Epithelial cell of umbilical artery (primary cell): ENCODE measurements at places on chromosomes 5 and 9. TPM values are rescaled to one million over a fixed set of nuclear protein-coding genes. Genes with fewer than 3 reads are reported as not detected.

Gene NTRK2
- total RNA-seq: under 0.01 and 0.30 TPM in 2 replicates

Gene ZNG1C
- total RNA-seq: 19.2 and 29.3 TPM in 2 replicates

Gene GADD45G
- total RNA-seq: 0.61 and 0.65 TPM in 2 replicates

Gene PPP2R2B
- under 0.01 and 0.15 TPM in 2 replicates for total RNA-seq

Gene FOXD4L6
- 0.15 TPM in 1 of 2 replicates, not detected in the other for total RNA-seq

Gene IFNA21
- not detected in 2 replicates for total RNA-seq

Gene OBP2A
- total RNA-seq: not detected in 2 replicates

Gene SMC2
- total RNA-seq: 18.7 and 19.2 TPM in 2 replicates

Gene ABCA1
- 16.2 and 24.3 TPM in 2 replicates for total RNA-seq

Gene OR2Y1
- total RNA-seq: not detected in 2 replicates

Gene MUSK
- under 0.01 TPM in 1 of 2 replicates, not detected in the other for total RNA-seq

Gene ZNF618
- 10.7 and 12.5 TPM in 2 replicates for total RNA-seq

Gene FBXL7
- total RNA-seq: 4.0 and 5.2 TPM in 2 replicates

Gene TMEFF1
- total RNA-seq: 3.8 and 7.8 TPM in 2 replicates

Gene PCDHGA11
- total RNA-seq: 5.3 and 5.8 TPM in 2 replicates
